ENCODE measurements at places on chromosomes 5 and 9. TPM values are rescaled to one million over a fixed set of nuclear protein-coding genes. Genes with fewer than 3 reads are reported as not detected.

PCDHGC5 gene
- total RNA-seq: not detected

NEUROG1 gene
- total RNA-seq: not detected

PCDHGC3 gene
- not detected for total RNA-seq

DNA sequence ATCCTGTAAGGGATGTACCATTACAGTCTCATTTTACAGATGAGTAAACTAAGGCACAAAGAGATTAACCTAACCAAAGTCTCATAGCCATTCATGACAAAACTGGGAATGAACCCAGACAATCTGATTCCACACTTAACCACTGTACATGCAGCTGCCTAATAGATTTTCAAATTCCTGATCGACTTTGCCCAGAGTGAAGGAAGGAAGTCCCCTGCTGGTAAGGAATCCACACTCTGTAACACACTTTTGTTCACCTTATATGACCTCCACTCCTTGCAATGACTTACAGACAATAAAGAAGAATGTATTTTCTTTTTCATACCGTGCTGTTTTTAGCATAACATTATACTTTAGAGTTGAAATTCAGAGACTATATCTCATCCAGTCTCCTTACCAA, 31.3 kb upstream of the PLPP6 start:
- no peak for DNase-seq
